Activated CD4-positive, alpha-beta memory T cell treated with anti-CD3 and anti-CD28 coated beads for 36 hours (primary cell): ENCODE measurements at places on chromosomes 4 and X. TPM values are rescaled to one million over a fixed set of nuclear protein-coding genes. Genes with fewer than 3 reads are reported as not detected.

- H3K4me3 ChIP-seq: no peak overlapping the region
- no peaks in the 10 kb centered on the region for H3K27me3 ChIP-seq
- DNase-seq: no peak
- no peak overlapping the region for H3K27ac ChIP-seq
- H3K36me3 ChIP-seq: no peaks in the 10 kb centered on the region
Observed at GRCh38 chr4:148204892-148205291, 237.3 kb downstream of the NR3C2 start.

GRCh38 chrX:1336331-1336943 is at the start of gene IL3RA:
Gene IL3RA (plus strand): TSS chrX:1336785. CDS start chrX:1341766, 4,981 bp downstream.
- H3K4me1 ChIP-seq: peaks cover 14% of the 10 kb centered on the region
- no peak within 1 kb of the TSS for H3K27ac ChIP-seq
- H3K4me3 ChIP-seq: peak within 1 kb of the TSS; percentile 67
- peaks cover 11% of the 10 kb centered on the region for H3K27me3 ChIP-seq
- no peak for DNase-seq

SMPX gene
- not detected for total RNA-seq

- H3K27me3 ChIP-seq: no peaks in the 10 kb centered on the region
- H3K4me3 ChIP-seq: no peak overlapping the region
- no peak for DNase-seq
- H3K4me1 ChIP-seq: no peaks in the 10 kb centered on the region
- H3K27ac ChIP-seq: no peak overlapping the region
- no peaks in the 10 kb centered on the region for H3K36me3 ChIP-seq
Observed at GRCh38 chrX:27163236-27163635, 299.9 kb downstream of the PPP4R3C start.

DNA sequence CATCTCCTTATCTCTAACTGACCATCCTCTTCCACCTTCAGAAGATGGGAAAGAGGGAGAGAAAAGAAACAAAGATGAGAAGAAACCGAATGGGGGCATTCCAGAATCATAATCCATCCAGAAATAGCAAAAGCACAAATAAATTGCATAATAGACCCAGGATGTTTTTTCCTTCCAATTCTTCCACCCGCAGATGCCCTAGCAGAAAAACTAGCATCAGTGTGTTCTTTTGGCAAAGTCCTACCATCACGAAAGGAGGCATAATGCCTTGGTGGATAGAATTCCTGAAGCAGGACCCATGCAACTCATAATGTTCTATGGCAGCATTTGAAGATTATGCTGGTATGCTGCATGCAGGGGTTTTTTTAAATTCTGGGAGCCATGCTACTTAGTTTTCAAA is 279.2 kb downstream of the PPP3CA start:
- no peak overlapping the region for H3K4me3 ChIP-seq
- no peak for DNase-seq

DNA sequence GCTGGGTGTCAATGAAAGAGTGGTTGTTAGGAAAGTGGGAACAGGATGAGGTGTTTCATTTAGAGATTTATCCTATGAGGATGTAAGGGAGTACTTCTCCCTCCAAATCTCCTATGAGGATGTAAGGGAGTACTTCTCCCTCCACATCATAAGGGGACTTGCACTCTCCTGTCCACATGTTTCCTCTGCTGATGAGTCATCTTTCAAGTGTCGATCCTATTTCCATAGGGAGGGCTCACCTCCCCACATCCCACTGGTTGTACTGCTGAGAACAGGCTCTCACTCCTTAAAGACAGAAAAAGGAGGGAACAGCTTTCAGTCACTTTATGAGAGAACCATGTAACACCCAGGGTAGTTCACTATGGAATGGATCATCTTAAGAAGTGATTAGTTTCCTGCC is 65.0 kb downstream of the INPP4B start:
- H3K27me3 ChIP-seq: peaks cover 1% of the 10 kb centered on the region
- no peaks in the 10 kb centered on the region for H3K4me1 ChIP-seq
- no peaks in the 10 kb centered on the region for H3K36me3 ChIP-seq
- H3K4me3 ChIP-seq: no peak overlapping the region

HTRA3 gene
- not detected for total RNA-seq

MAGED4 gene
- total RNA-seq: 1.2 TPM

DNA sequence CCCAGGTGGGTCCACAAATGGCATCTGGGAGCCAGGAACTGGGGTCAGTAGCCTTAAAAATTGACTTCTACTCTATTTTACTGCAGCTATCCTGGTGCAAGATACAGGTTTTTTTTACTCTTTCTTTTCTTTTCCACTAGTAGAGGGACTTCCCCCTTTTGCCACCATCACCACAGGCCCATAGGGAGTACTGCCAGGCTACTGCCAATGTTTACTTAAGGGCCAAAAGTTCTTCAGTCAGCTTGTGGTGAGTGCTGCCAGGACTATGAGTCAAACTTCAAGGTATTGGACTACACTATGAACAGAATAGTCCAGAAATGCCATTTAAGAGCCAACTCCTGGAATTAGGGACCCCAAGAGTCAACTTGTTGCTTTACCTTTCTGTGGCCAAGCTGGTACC is 94.7 kb downstream of the EDA2R start:
- H3K36me3 ChIP-seq: no peaks in the 10 kb centered on the region
- no peak overlapping the region for H3K4me3 ChIP-seq
- no peak for DNase-seq
- H3K27ac ChIP-seq: no peak overlapping the region
- no peaks in the 10 kb centered on the region for H3K27me3 ChIP-seq
- H3K4me1 ChIP-seq: no peaks in the 10 kb centered on the region

DNA sequence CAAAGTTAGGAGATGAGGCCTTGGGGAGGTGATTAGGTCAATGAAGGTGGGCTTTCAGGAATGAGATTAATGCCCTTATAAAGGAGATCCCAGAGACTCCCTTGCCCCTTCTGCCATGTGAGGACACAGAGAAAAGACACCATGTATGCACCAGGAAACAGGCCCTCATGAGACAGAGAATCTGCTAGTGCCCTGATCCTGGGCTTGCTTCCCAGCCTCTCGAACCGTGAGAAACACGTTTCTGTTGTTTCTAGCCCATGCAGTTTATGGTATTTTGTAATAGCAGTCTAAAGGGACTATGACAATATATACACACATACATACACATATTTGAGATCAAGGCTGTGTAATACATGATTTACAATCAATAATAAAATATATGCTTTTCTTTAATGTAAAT is 41.4 kb upstream of the ENPP6 start:
- no peak for DNase-seq
- no peaks in the 10 kb centered on the region for H3K27me3 ChIP-seq
- H3K27ac ChIP-seq: no peak overlapping the region
- peaks cover 11% of the 10 kb centered on the region for H3K4me1 ChIP-seq

TNMD gene
- not detected for total RNA-seq

- H3K4me3 ChIP-seq: no peak overlapping the region
- no peaks in the 10 kb centered on the region for H3K36me3 ChIP-seq
- H3K4me1 ChIP-seq: no peaks in the 10 kb centered on the region
- H3K27ac ChIP-seq: no peak overlapping the region
- H3K27me3 ChIP-seq: no peaks in the 10 kb centered on the region
Observed at GRCh38 chrX:41289095-41289494, 44.9 kb upstream of the DDX3X start.

MRFAP1 gene
- 122 TPM for total RNA-seq

DNA sequence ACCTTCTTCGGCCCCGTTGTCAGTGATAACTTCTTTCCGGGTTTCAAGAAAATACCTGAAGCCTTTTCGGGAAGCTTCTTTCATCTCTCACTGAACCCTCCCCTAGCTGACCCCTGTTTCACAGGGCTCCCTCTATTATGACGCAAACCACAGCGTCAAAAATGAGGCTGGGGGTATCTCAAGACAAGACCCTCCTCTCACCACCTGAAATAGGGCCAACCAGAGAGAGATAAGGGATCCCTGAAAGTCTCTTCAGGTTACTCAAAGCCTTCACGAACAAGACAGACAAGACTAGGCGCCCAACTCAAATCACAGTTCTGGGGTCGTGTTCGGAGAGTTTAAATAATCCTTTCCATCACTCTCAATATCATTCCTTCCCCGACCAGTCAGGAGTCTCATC is 1.2 kb downstream of the PHF8 start:
- H3K27ac ChIP-seq: peak overlapping the region; percentile 96
- no peak for DNase-seq
- peaks cover 15% of the 10 kb centered on the region for H3K36me3 ChIP-seq
- H3K27me3 ChIP-seq: no peaks in the 10 kb centered on the region
- peaks cover 21% of the 10 kb centered on the region for H3K4me1 ChIP-seq

DNA sequence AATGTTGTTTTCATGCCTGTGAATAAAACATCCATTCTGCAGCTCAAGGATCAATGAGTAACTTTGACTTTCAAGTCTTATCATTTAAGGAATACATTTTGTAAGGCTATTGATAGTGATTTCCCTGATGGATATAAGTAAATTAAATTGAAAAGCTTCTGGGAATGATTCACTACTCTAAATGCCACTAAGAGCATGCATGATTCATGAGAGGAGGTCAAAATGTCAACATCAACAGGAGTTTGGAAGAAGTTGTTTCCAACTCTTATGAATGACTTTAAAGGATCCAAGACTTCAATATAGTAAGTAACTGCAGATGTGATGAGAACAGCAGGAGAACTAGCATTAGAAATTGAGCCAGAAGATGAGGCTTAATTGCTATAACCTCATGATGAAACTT is 1487.3 kb downstream of the PCDH7 start:
- no peak overlapping the region for H3K4me3 ChIP-seq
- no peak for DNase-seq
- H3K27ac ChIP-seq: no peak overlapping the region
- H3K36me3 ChIP-seq: no peaks in the 10 kb centered on the region
- H3K4me1 ChIP-seq: no peaks in the 10 kb centered on the region
- H3K27me3 ChIP-seq: no peaks in the 10 kb centered on the region

GRCh38 chrX:390459-390858 is 3.8 kb upstream of the PPP2R3B start:
- H3K27me3 ChIP-seq: peaks cover 3% of the 10 kb centered on the region
- peaks cover 5% of the 10 kb centered on the region for H3K4me1 ChIP-seq
- no peak overlapping the region for H3K4me3 ChIP-seq
- H3K36me3 ChIP-seq: peaks cover 3% of the 10 kb centered on the region
- no peak overlapping the region for H3K27ac ChIP-seq

DNA sequence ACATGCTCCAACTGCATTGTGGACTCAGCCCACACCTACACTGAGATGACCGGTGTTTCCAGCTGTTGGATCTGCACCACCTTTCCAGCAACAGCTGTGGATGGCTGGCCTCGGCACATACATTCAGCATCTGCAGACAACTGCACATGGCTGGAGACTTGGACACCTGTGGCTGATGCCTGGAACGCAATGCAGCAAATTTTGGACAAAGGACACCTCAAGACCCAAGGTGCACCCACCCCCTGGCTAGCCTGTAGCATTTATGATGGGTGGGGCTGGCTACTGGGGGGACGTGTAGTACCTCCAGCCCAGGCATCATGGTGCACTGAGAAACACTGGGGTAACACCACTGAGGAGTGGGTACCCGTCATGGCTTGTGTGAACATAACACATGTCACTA is 57.3 kb upstream of the CCDC149 start:
- DNase-seq: no peak
- H3K27ac ChIP-seq: no peak overlapping the region
- peaks cover 3% of the 10 kb centered on the region for H3K27me3 ChIP-seq
- H3K36me3 ChIP-seq: no peaks in the 10 kb centered on the region
- no peak overlapping the region for H3K4me3 ChIP-seq

DNA sequence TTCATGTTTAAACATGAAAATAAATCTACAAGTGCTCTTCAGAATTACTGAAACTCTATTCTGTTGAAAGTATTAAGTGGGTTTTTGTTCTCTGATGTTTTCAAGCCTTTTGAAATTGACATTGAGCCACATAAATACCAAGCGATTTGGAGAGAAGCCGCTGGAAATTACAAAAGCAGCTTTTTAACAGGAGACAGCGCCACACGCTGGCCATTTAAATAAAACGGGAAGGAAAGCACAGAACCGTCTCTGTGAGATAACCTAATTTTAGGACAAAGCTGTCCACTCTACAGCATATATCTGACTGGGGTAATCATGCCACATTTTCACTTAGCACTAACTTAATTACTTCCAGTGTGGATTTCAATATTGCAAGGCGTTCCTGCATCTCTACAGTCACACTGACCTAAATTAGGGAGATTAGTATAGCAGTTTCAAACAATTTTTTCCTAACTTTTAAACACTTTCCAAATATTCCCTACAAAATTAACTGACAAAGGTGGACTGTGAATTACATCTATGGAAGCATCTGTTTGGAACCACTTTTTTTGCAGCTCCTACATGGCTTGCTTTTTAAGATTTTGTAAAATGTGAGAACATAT is 6.8 kb upstream of the ANOS1 start:
- H3K4me1 ChIP-seq: no peaks in the 10 kb centered on the region
- no peak overlapping the region for H3K4me3 ChIP-seq
- no peak overlapping the region for H3K27ac ChIP-seq
- H3K27me3 ChIP-seq: peaks cover 4% of the 10 kb centered on the region
- DNase-seq: peak; percentile 24

- H3K4me1 ChIP-seq: no peaks in the 10 kb centered on the region
- H3K27ac ChIP-seq: no peak overlapping the region
- DNase-seq: no peak
- no peaks in the 10 kb centered on the region for H3K36me3 ChIP-seq
Observed at GRCh38 chrX:110373310-110373709, 14.7 kb downstream of the RTL9 start.

DNA sequence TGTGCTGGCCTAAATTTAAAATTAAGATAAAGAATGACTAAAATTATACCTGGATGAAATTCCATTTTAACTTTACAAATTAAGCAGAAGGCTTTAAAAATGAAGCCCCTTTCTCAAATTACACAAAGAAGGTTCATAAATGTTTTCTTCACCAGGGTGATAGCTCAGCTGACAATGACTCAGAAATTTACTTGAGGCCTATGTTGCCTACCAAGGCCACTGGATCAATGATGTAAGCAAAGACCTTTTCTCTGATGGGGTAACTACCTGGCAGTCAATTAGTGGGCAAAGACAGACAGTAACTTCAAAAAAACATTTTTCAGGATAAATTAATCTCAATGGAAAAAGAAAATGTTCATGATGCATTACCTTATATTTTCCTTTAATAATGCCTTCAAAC is 23.9 kb upstream of the GPR34 start:
- peaks cover 50% of the 10 kb centered on the region for H3K4me1 ChIP-seq
- H3K4me3 ChIP-seq: no peak overlapping the region
- DNase-seq: no peak
- H3K27me3 ChIP-seq: no peaks in the 10 kb centered on the region
- H3K36me3 ChIP-seq: peaks cover 19% of the 10 kb centered on the region

HADH gene
- total RNA-seq: 49.0 TPM

- H3K4me3 ChIP-seq: no peak overlapping the region
- no peak for DNase-seq
- peak overlapping the region; percentile 55 for H3K27ac ChIP-seq
- peaks cover 50% of the 10 kb centered on the region for H3K4me1 ChIP-seq
Observed at GRCh38 chr4:38075370-38076152, 115.4 kb downstream of the PTTG2 start.

GRCh38 chrX:15786915-15787314 is 3.4 kb upstream of the ZRSR2 start:
- H3K4me1 ChIP-seq: peaks cover 3% of the 10 kb centered on the region
- no peaks in the 10 kb centered on the region for H3K27me3 ChIP-seq
- H3K27ac ChIP-seq: no peak overlapping the region
- H3K4me3 ChIP-seq: no peak overlapping the region
- DNase-seq: no peak
- H3K36me3 ChIP-seq: peaks cover 9% of the 10 kb centered on the region
